LoVo (cell line): ENCODE measurements at places on chromosomes 1 and 21.

GRCh38 chr1:58823481-58824010 lies 39.7 kb upstream of the JUN start:
- peak; percentile 20 for DNase-seq

GRCh38 chr1:167148421-167148820 lies 54.5 kb downstream of the STYXL2 start:
- DNase-seq = no peak

DNA sequence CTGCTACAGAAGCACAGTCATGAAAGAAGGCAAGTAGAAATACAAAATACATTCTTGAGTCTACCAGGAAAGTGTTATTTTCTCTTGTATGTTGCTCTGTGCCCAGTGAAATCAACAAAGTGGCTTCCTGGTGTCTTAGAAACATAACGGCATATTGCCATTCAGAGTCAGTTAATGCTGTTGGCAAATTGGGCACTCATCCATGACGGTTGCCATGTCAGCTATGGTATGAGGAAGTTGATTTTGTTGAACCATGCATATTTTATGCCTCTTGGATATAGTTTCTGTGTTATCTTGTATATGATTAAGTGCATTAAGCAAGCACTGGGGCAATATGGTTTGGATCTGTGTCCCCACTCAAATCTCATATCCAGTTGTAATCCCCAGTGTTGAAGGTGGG lies 153.1 kb upstream of the CXADR start:
- DNase-seq = no peak

- DNase-seq = peak; percentile 5
Measured at GRCh38 chr1:173050865-173051264, at the start of gene TNFSF18. Gene TNFSF18, minus strand, starts transcription at chr1:173050941. Its CDS starts 45 bp downstream, at chr1:173050896.

- peak; percentile 6 for DNase-seq
Measured at GRCh38 chr1:234170622-234171021, 202.6 kb upstream of the COA6 start.

DNA sequence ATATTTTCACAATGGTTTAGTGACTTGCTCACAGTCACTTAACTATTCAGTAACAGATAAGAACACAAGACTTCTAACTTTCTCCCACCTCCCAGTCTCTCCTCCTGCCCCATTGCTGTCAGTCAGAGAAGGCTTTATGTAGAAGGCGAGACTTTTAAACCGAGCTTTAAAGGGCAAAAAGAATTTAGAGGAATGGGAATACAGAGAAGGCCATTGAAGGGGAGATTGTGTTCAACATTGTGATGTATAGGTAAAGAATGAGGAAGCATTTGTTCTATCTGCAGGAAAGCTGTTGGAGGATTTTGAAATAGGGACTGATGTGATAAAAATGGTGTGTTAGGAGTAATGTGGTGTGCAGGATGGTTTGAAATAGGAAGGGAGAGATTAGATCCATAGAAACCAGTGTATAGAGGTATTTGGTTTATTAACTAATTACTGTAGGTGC lies 7.3 kb downstream of the POU2F1 start:
- DNase-seq = peak; percentile 55

DNA sequence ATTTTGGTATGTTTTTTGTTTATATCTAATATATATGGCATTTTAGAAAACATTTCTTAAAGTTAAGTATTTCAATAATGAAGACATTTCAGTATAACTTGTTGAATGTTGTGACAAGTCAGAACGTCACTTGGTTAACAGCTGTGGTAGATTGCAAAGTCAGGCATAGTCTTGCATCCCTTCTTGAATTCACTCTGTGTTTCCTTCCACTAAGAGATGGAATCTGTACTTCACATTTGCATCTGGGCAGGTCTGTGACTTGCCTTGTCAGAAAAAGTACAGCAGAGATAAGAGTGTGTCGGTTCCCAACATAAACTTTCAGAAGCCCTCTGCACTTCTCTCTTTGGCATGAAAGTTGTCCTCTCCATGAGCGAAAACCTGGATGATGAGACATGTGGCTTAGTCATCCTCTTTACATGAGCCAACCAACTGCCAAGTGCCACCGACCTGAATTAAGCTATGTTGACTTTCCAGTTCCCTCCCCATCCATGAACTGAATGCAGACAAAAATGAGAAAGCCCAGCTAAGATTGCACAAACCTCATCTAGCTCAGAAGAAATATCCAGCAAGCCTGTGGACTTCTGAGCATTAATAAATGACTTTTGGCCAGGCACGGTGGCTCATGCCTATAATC lies 1730.2 kb downstream of the MRPL39 start:
- DNase-seq = no peak

GRCh38 chr21:34227386-34227852 lies 136.4 kb upstream of the KCNE2 start:
- no peak for DNase-seq

DNA sequence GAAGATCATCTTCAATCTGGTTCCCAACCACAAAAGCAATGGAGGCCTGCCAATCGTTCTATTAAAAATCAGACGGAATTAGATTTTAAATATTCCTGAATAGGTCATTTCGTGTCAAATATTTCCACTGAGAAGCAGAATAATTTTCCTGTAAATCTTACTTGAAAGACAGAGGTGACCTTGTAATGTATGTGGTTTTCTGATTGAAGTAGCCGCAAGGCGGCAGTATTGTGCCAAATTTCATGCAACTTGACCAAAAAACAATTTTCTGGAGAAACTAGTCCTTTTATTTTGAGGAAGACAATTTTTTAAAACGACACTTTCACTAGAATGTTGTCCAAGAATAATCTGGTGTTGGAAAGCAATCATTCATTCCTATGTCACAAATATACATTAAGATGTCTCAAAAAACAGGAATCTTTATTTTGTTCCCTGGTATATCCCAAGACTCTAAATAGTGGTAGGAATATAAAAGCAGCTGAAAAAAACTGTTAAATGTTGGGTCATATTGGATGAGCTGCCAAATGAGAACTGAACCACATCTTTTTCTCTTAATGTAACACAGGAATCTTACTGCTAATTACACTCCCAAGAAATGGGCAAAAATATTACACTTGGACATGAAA lies 33.6 kb downstream of the SPAG17 start:
- peak; percentile 40 for DNase-seq

DNA sequence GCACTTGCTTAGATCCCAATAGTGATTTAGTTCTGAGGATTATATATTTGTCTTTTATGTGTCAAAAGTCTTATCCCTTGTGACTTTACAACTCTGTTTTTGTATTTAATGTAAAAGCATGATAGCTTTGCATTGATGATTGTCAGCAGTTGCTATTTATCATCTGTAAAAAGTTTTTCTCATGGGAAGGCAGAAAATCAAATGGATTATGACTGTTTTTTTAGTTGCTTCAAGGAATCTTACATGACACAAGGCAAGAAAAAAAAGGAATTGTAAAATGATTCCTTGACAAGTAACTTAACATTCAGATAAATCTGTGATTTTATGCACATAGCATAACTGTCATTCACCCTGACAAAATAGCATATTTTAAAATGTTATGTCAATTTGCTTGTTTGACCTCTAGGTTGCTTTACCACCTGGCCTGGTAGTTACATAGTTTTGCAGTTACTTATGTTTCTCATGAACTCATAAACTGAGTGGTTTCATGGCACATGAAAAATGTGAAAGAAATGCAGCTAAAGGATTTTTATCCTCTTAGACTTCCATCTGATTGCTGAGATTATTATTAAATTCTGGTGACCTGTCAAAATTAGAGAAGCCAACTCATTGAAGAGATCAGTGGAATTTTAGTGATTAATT lies 622.6 kb downstream of the ADGRL2 start:
- DNase-seq = no peak

DNA sequence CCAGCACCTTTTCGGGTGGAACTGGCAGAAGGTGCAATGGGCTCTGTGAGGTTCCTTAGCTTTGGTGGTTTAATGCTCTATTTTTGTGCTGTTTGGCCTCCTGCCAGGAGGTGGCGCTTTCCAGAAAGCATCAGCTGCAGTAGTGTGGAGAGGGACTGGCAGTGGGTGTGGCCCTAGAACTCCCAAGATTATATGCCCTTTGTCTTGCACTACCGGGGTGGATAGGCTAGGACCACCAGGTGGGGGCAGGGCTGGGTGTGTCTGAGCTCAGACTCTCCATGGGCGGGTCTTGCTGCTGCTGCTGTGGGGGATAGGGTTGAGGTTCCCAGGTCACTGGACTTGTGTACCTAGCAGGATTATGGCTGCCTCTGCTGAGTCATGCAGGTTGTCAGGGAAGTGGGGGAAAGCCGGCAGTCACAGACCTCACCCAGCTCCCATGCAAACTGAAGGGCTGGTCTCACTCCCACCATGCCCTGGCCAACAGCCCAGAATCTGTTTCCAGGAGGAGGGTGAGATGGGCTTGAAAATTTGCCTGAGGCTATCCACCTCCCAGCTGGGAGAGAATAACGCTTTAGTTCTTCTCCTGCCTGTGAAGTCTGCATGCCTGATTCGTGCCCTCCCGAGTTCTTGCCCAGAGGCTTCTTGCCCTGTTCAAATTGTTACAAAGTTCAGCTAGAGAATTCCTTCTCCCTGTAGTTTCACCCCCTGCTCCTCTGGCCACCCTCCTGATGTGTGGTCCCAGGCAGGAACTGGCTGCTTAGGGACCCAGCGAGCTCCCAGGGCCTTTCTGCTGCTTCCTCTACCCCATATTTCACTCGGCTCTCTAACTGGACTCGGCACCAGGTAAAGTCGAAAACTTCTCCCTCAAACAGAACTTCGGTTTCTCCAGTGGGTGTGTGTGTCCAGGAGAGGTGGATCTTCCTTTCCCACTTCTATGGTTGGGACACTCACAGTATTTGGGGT lies 76.5 kb upstream of the BTG3 start:
- DNase-seq = peak; percentile 78

DNA sequence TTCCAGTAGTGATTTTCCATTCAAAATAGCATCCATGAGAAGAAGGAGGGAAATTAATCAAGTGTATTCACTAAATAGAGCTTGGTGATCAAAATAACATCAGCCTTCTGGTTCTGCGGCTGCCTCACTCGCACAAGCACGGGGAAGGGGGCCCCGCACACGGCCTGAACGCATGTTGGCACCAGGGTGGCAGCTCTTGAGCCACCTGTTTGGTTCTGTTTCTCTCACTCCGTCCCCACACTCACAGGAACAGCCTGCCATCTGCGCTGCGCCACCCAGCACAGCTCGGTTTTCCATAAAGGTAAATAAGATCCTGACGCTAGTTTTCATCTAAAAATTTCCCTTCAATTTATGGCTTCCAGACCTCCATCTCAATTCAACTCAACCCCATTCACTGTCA lies 49.4 kb downstream of the TIAM1 start:
- DNase-seq = no peak

DNA sequence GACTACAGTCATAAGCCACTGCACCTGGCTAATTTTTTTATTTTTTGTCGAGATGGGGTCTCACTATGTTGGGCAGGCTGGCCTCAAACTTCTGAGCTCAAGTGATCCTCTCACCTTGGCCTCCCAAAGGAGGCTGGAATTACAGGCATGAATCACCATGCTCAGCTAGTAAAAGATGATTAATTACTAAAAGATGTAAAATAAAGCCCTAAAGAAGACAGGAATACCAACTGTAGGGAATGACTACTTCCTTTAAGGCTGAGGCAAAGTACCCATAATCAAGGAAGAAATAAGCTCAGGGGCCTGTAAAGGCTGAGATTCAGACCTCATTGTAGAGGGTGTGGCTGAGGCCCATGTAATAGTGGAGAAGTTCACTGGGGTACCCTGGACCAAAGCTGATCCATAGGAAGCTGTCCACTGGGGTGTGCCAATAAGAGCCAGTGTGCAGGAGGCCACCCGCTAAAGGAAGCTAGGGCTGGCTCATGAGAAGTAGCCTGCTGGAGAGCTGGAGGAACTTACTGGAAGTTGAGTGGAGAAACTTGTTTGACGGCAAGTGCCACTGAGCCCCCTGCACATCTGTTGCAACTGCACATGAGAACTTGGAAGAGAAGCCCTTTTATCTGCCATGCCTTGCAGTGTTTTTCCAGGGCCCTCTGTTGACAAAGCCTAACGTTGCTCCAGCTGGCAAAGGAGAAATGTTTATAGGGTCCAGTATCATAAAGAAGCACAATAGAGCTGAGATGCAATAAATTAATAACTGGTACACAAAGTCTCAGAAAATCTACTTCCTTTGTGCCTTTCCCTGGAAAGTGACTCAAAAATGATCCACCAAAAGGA lies 17.8 kb upstream of the SERTAD4 start:
- no peak for DNase-seq

DNA sequence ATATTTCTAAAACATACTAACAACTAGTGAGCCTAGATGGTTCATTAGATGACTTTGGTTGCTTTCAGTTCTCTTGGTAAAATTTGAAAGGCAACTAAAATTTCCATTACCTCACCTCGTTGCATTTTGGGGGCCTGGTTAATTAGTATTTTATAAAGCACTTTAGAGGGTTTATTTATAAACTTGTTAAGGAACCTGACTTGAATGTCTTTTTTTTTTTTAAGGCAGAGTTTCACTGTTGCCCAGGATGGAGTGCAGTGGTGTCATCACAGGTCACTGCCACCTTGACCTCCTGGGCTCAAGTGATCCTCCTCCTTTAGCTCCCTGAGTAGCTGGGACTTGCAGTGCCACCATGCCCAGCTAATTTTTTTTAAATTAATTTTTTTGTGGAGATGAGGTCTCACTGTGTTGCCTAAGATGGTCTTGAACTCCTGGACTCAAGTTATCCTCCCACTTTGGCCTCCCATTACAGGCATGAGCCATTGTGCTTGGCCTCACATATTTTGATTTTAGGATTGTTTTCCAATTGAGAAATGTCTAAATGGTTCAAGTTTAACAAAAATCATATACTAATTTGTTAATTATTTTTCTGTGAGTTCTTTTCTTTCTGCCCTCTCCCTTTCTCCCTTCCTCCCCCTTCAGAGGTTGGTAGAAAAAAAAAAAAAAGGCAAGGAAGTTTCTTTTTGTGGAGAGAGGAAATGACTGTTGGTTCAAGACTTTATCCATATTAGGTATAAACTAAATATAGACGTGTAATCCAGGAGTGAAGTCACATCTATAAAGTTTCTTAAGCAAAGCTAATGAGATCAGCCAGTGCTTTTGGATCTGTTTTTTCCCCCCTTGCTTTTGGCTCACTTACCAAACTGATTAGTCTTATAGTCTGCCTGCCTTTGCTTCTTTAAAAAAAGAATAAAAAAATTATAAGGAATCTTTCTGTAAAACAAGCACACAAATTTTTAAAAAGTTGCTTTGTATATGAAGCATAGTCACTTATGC lies 24.7 kb downstream of the CLIC4 start:
- DNase-seq = peak; percentile 13

DNA sequence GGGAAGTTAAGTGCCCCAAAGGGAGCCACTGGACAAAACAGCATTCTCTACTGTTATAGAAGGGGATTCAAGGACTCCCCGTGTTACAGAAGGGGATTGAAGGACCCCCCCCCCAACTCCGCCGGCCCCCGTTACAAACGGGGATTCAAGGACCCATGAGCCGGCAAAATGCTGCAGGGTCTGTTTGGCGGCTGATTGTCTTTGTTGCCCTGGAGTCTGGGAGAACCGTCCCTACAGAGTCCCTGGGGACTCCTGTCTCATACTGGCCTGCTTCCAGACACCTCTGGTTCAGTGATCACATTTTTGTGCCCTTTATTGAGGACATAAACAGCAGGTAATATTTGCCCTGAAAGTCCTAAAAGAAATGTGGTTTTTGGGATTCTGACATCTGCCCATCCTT lies 96.4 kb downstream of the SYF2 start:
- DNase-seq = no peak

DNA sequence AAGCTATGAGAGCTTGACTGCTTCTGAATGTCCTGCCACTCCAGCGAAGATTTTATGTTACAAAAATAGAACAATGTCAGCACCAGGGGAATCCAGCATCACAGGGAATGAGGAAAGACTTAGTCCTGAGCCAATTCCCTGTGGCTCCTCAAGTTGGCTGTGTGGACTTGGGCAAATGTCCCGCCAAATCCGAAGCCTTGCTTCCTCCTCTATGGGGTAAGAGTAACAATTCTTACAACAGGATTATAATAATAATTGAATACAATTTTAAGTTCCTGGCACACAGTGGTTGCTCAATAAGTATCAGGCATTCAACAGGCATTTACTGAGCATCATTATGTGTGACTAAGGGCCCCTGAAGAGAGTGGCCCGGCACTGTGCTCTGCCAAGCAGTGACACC lies 44.4 kb downstream of the STPG1 start:
- DNase-seq = no peak
